Activated T-cell treated with anti-CD3 and anti-CD28 coated beads for 48 hours (primary cell): ENCODE measurements at places on chromosomes 5 and 9.
A peak's percentile ranks its signal among the peaks of the same experiment; 100 is the strongest.

DNA sequence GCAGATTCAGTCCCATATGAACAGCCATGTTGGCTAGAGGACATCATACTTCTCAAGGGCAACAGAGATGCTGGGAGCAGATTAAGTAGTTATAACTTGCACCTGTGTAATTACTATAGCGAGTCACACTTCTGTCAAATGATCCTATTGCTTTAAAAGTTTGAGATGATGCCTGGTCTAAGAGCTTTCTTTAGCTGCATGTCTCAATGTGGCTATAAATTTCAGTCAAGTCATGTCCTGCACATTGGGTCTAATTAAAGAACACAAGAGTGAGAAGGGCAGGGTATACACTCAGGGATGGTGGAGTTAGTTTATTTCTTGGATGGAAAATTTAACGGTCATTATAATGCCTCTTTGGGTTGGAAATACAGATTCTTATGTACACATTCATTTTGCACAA lies 557.3 kb downstream of the RAB3C start:
- no peak for DNase-seq

DNA sequence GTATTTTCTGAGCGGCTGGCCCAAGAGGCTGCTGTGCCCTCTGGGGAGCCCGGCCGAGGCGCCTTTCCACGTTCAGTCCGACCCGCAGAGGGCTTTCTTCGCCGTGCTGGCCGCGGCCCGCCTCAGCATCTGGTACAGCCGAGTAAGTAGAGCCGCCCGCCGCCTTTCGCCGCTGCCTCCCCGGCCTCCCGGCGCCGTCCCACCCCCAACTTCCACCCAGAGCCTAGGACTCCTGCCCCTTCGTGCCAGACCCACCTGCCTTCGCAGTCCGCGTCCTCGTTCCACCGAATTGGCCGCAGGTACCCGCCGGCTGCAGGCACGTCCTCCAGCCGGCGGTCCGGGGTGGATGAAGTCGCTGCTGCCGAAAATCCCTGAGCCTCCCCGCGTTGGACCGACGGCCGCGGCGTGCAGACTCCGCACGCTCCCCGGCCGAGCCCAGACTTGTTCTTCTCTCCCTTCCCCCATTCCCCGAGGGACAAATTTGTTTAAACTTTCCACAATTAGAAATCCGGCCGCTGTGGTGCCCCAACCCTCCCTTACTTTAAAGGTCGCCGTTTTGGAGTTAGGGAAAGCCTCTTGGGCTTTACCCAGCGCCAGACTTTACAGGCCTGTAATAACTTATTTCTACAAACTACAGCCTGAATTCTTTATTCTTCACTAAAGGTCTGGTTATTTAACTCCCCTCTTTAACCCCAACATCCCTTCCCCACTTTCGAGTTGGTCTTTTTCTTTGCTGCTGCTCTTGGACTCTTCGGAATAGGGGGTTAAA lies 589 bp downstream of the RIC1 start:
- peak; percentile 36 for DNase-seq

GRCh38 chr5:22850981-22851380 lies 2.2 kb downstream of the CDH12 start:
- DNase-seq, result no peak

DNA sequence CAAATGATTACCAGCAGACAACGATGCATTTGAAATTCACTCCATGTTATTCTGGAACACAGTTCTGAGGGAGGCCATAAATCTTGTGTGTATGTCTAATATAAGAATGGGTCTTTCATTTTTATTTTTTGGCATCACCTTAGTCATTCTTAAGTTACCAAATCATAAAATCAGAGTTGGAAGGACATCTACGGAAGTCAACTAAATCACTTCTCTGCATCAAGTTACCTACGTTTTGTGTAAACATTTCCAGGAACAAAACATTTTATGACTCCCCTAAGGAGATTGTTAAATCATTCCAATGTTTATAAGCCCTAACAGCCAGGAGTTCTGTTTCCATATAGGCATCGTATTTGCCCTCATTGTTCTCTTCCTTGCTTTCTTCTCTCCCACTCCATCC lies 378.2 kb downstream of the FAM170A start:
- no peak for DNase-seq

DNA sequence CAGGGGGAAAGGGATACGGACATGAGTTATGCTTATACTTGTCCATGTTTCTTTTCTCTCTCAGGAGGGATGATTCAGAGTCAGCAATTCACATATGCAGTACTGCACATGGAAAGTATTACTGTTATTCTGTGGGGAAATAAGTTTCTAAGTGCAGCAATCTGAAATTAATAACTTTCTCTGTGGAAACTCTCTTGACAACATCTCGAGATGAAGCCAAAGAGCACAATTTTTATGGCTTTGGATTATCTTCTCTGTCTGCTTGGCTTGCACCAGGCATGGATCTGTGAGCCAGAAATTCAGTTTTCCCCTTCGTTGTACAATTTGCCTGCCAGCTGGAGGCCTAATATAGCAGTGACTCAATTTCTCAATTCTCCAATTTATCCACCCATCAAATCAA lies 2.5 kb upstream of the NDFIP1 start:
- no peak for DNase-seq

DNA sequence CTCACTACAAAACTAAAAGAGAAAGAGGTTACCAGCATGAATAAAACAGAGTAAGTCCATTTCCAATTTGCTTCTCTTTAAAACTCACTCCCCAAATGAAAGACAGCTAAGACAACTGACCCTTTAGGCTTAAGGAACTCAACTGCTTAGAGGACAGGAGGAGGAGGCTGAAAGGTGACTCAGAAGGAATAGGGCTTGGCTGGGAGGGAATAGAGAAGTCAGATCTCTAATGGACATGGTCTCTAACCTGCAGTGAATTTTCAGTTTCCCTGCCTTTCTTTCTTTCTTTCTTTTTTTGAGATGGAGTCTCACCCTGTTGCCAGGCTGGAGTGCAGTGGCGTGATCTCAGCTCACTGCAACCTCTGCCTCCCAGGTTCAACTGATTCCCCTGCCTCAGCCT lies 261.8 kb upstream of the CLINT1 start:
- no peak for DNase-seq

- no peak for DNase-seq
Measured at GRCh38 chr9:122374885-122375420, 4.1 kb downstream of the PTGS1 start.

DNA sequence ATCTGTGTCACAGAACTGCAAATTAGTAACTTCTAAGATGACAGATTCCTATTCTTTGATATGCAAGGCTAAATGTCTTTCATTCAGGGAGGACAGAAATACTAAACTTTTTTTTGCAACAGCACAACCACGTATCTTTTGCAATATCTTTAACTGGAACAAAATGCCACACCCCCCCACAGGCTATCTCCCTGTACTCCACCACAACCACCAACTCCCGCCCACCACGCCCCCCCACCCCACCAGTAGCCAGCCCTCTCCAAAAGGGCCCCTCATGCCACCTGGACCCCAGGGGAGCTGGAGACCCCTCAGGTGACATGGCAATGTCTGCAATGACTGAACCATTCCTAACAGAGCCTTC lies 131.8 kb downstream of the ROR2 start:
- no peak for DNase-seq

- no peak for DNase-seq
Measured at GRCh38 chr9:110126986-110127864, 80.7 kb downstream of the C9orf152 start.

GRCh38 chr5:121226765-121227164 lies 624.9 kb upstream of the FTMT start:
- DNase-seq, result no peak

DNA sequence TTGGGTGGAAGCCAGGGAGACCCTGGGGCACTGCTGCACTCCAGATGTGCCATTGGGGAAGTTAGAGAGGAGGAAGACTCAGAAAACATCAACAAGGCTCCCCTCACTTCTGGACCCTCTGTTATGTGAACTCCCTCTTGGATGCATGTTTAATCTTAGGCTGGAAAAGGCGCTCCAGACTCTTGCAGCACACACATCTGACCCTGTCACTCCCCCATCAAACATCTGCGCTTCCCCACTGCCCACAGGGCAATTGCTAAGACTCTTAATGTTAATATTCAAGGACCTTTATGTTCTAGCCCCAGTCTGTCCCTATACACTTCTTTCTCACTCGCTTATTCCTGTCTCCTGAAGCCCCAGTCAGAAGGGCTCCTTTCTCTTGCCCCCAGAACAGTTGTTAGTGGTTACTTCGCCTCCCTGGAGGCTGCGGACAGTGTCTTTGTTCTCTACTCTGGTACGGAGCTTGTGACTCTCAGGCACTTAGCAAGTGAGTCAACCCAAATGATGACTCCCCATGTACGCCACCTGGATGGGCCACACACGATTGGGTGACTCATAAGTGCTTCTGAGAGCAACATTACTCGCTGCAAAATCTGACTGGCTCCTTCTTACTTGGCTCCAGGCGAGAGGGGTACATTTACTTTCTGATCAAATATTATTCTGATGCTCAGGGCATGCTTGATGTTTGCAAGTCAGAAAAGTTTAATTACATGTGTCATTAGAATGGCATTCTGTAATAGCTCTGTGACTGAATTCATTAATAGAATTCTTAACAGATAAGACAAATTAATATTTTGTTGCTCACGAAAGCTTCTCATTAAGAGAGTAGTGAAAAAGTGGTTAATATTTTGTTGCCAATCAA lies 193.6 kb downstream of the HSPA4 start:
- DNase-seq, result peak; percentile 41

DNA sequence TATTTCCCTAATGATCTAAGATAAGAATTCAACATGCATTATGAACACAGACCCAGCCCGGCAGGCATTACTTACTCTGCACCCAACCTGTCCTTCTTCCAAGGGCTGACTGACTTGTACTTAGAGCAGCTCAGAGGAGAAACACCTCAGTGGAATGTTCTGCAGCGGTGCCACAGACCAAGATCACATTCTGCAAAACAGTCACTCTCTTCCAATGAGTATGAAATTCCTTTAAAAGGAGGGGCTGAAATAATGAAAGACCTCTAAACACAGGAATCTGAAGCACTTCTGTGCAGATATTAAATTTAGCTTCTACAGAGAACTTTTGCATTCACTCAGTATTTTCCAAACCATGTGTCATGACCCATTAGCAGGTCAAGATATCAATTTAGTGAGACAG lies 172.9 kb downstream of the ZDHHC21 start:
- no peak for DNase-seq

DNA sequence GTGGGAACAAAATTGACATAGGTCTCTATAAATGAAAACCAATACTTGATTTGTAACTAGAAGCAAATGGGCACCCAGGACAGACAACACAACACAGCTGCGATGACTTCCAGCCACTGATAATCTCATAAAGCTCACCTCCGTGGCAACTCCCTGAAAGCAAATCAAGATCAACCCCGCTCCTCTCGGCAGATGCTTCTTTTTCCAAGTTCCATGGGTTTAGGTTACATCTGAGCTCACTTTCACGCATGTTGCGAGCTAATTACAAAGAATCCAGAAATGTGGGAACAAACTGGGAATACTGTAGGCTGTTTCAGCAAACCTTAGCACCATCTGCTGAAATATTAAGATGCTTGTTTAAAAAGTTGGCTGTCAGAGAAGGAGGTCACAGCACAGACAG lies 153.9 kb downstream of the ELAVL2 start:
- DNase-seq, result no peak

DNA sequence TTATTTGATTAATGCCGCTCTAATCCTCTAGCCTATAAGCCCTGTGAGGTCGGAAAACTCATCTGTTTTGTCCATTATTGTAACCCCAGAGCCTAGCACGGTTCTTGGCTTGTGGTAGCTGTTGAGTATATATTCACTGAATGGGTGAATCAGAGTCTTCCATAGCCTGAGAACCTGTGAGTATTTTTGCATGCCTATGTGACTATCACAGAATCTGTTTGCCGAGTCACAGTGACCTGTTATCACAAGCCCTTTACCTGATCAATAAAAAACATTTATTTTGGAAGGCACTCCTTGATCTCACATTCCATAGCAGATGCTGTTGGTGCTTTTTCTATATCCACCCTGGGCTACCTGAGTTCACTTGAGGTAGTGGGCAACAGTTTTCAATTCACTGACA lies 125.0 kb upstream of the STC2 start:
- no peak for DNase-seq

DNA sequence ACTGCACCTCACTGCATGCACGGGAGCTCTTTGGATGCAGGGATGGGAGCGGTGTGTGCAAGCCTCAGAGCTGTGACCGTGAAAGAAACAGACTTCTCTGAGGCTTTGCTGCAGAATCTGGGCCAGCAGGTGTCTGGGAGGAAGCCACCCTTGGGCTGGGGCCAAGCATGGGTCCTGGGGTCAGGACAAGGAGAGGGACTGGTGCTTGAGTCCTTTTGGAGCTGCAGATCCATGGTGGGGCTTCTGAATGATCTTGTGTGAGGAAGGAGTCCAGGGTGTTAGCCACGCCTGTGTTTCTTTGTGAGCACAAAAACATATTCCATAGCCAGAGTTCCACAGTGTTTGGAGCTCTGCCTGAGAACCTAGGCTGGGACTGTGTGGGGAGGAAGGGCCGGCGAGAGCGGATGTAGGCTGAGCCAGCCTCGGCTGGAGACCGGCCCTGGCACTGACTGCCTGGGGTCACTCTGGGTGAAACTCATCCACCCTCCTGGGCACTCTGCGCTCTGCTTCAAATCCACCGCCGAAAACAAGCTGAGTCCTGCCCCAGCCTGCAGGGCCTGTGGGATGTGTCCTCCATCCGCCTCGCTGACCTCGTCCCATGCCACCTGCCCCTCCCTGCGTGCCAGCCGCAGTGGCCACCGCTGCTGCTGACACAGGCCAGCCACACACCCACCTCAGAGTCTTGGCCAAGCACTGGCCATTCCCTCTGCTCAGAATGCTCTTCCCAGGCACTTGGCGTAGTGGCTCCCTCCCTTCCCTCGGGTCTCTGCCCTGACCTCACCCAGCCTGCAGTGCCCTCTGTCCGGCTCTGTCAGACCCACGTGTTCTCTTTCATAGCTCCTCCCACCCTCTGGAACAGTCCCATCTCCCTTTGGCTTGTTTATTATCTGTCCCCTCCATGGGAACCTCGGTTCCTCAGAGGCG lies 26.7 kb downstream of the ERGIC1 start:
- DNase-seq, result no peak
